Kidney (tissue), 22 donors: ENCODE measurements at places on chromosomes 6 and 20. TPM values are rescaled to one million over a fixed set of nuclear protein-coding genes. Genes with fewer than 3 reads are reported as not detected.

- no peak for DNase-seq
Measured at GRCh38 chr6:73032586-73032985, 192.7 kb downstream of the KHDC1L start.

GRCh38 chr6:160851031-160851430, 140.5 kb upstream of the MAP3K4 start:
- no peak for DNase-seq

DNA sequence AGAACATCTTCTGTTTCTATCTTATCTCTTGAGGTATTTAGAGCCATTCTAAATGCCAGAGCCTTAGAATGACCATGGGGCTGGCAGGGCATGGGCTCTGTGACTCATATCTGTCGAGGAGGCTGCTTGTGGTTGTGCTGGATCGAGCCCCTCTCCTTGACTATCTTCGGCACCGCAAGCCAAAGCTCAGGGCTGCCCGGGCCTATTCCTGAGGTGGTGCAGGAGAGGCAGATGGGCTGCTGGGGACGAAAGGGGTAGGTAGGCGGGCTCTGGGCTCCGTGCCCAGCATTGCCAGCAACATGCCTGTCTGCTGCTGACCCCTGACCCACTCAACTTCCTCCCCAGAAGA, 89.9 kb downstream of the NOL4L start:
- no peak for DNase-seq

GRCh38 chr6:153758516-153758915, 280.5 kb upstream of the OPRM1 start:
- no peak for DNase-seq

- DNase-seq = no peak
Measured at GRCh38 chr20:10119336-10119735, 84.5 kb downstream of the ANKEF1 start.

- no peak for DNase-seq
Measured at GRCh38 chr6:56770011-56770520, 127.4 kb upstream of the DST start.

DNA sequence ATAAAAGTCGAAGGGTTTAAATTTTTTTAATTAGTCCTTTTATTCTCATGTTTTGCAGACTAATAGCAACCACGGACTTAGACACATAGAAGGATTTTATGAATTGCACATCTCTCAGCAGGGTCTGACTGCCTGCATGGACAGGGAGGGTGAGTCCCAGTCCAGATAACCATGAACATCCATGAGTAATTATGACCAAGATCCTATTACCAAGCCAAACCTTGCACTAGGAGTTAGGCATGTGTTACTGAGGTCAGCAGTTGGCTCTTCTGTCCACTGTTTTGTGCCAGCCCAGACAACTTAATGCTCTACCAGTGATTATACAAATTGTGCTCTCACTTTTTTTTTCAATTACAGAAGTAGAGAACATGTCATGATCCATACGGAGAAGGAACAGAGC, 211.2 kb downstream of the MAFB start:
- DNase-seq = no peak

- DNase-seq = no peak
Measured at GRCh38 chr20:59013031-59013951, 5.9 kb upstream of the TUBB1 start.

DNA sequence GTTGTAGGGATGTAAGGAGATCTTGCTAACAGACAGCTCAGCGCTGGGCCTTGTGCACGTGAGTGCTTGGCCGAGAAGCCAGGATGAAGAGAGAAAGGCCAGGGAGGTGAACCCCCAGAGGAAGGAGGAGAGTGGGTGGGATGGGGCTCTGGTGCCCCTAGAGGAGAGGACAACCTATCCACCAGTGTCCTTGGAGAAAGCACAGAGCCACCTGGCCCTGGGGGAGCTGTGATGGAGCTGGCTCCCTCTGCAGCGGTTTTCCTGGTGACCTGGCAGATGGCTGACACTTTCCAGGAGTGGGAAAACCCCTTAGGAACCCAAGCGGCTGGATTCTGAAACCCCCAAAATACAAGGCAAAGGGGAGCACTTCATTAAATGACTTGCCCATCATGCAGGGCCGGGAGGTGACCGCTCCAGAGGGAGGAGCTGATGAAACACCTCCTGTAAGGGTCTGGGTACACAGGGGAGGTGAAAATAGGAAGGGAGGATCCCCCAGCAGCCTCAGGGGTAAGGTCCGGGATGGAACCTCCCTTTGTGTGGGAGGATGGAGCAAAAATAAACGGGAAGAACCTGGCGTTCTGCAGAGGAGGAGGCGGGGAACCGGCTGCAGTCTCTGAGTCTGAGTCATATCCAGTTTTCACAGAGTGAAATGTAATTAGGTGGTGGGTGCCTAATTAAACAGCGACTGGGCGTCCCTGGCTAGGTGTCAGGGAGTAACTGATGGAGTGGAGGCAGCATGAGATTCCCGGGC, 80.4 kb downstream of the SULF2 start:
- peak; percentile 48 for DNase-seq

GRCh38 chr20:37243937-37244571, 17.6 kb downstream of the GHRH start:
- DNase-seq = no peak

Gene PDYN
- total RNA-seq = not detected

Gene SLC22A16
- 0.79 TPM for total RNA-seq

Gene POU3F2
- total RNA-seq = not detected
